ENCODE measurements at places on chromosomes 2 and 18.

DNA sequence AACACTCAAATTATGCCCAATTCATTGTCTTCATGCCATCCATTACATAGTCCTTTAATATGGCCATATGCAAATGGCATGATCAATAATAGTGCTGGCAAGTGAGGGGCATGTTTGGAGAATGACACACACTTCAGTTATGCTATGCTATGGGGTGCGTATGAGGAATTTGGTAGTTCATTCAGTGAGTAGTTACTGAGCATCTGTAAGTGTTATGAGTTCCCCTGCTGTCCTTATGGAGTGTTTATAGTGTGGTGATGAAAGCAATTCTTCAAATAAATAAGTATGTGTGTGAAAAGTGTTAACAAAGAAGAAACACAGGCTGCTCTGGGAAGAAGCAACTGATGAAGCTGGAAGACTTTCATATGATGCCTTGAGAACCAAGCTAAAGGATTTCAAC lies 383.7 kb upstream of the SLC14A2 start:
- DNase-seq: no peak

DNA sequence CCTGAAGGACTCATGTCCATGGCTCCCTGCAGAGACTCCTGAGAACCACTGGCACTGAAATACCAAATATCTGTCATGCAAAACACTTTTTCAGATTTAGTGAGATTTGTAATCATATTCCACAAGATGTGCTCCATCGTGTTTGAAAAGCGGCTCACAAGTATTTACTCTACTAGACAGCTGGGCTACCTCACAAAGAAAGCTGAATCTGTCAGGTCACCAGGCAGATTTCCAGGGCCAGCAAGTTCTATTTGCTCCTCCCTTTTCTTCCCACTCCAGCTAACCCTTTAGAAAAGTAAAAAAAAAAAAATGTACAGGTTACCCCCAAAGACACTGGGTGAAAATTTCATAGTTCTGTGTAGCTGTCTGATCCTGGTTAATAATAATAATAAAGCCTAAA lies 22.9 kb downstream of the WIPF1 start:
- DNase-seq: no peak

DNA sequence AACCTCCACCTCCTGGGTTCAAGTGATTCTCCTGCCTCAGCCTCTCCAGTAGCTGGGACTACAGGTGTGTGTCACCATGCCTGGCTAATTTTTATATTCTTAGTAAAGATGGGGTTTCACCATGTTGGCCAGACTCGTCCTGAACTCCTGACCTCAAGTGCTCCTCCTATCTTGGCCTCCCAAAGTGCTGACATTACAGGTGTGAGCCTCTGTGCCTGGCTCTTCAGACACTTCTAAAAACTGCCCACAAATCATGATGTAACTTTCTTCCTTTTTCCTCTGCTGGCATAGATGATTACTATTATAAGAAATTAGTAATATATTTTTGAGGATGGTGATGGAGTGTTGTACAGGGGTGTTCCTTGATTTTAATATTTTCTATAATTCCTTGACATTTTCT lies 6.0 kb downstream of the OSBPL6 start:
- DNase-seq: no peak

GRCh38 chr2:54589340-54590215 lies 133.5 kb downstream of the SPTBN1 start:
- peak; percentile 35 for DNase-seq

GRCh38 chr2:65357095-65357958 lies 75.1 kb downstream of the SPRED2 start:
- no peak for DNase-seq

DNA sequence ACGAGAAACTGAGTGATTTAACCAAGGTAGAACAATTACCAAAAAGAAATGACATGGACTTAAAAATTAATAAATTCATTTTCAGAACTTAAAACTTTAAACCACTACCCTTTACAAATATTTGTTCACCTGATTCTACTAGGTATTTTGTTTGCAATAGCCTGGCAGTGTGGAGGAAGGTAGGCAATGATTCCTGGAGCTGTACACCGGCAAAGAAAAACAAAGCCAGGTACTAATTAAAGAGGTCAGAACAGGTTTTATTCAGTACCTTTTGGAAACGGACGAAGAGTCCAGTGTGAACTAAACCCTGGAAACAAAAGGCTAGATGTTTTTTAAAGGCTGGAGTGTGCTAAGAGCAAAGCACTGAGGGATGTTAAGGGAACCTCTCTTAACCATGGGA lies 561.3 kb upstream of the FSHR start:
- no peak for DNase-seq

DNA sequence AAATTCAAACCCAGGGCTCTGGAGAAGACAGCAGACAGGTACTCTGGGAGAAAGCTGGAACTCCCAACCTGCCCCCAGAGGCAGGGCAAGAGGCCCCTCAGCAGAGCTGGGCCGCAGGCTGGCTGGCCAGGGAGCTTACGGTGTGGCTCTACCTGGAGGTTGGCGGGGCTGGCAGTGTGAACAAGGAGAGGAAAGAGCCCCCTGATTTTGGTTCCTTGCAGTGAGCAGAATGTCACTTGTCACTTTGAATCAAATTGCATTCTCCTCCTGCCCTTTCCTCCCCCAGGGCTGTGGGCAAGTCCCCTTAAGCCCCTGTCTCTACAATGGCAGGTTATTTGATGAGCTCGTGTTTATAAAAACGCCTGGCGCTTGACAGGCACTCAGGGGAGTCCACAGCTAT lies 32.6 kb downstream of the MYO7B start:
- no peak for DNase-seq

Measured in activated naive CD4-positive, alpha-beta T cell treated with Interleukin-2 at 50 U/mL for 16 hours (primary cell).